NCI-H2171 (cell line): ENCODE measurements at places on chromosomes 13 and 19.

DNA sequence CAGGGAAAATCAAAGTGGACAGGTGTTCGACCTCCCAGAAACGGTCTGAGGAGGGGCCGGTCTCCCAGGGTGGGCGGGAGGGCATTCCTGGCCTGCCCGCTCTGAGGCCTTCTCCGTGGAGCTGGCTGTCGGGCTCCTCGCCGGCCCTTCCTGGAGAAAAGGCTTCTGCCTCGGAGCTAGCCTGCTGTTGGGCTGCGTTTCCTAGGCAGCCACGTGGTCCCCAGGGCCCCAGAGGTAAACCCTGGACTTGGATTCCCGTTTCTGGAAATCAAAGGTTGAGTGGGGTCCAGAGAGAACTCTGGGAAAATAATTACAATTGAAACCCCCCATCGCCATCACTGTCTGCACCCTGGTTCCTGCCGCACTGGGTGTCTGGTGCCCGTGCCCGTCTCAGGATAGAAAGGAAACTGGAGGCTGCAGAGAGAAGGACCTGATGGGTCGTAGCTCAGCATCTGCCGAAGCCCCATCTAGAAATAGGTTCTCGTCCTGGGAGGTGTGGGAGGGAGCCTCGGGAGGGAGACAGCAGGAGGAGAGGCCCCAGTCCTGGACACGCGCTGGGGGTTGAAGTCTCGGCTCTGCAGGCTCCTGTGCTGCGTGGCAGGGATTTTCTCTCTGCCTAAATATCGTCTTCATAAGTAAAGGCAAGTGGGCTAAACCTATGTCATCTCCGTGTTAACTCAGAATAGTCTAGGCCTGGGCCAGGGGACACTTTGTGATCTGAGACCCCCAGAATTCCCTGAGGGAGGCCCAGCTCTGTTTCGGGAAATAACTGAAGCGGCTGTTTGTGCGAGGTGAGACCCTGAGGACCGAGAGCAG lies 7.7 kb upstream of the PROZ start:
- DNase-seq, result no peak

DNA sequence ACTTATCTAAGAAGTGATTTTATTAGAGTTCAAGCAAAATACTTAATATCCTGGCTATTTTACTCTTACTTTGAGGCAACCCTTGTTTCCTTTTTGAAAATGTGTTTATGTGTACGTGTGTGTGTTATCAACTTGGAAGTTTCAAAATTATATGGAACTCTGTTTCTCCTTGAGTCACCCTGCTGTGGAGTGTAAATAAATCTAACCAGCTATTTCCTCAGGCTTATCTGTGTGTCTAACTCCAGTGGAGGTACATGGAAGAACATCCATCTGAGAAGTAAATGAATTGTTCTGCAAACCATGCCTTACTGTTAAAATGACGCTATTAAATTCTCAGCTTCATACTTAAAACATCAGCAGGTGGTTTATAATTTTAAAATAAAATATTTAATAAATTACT lies 583.4 kb upstream of the SLITRK5 start:
- no peak for DNase-seq

DNA sequence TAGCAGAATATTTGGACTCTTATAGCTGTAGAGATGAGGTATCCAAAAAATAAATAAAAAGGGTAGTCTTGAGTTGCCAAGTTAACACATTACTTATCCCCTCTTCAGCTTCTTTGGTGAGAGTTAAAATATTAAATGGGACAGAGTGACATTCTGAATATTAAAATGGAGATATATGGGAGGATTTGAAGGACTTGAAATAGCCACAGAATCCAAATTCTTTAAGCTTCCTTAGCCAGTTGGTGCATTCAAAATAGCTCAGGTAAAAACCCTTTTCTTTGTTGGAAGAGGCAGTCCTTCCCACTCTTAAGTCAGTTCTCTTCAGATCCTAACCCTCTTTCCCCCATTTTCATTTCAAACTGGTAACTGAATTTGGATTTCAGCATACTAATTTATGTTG lies 130.1 kb upstream of the KLF12 start:
- DNase-seq, result no peak

DNA sequence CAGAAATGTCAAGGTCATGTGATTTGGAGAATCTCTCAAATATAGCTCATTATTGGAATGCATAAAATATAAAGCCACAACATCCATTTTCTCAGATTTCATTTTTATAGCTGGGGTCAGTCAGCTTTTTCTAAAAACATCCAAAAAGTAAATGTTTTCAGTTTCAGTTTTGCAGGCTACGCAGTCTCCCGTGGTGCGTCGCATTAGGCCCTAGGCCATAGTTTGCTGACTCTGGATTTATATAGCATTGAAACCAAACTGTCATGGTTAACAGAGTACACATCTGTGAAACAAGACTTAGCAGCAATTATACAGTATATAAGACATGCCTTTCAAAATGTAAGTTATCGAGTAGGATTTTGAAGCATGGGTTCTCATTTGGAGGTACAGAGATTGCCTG lies 140.0 kb downstream of the IRS2 start:
- DNase-seq, result no peak

GRCh38 chr19:29531458-29532025 lies 5.7 kb downstream of the VSTM2B start:
- no peak for DNase-seq

DNA sequence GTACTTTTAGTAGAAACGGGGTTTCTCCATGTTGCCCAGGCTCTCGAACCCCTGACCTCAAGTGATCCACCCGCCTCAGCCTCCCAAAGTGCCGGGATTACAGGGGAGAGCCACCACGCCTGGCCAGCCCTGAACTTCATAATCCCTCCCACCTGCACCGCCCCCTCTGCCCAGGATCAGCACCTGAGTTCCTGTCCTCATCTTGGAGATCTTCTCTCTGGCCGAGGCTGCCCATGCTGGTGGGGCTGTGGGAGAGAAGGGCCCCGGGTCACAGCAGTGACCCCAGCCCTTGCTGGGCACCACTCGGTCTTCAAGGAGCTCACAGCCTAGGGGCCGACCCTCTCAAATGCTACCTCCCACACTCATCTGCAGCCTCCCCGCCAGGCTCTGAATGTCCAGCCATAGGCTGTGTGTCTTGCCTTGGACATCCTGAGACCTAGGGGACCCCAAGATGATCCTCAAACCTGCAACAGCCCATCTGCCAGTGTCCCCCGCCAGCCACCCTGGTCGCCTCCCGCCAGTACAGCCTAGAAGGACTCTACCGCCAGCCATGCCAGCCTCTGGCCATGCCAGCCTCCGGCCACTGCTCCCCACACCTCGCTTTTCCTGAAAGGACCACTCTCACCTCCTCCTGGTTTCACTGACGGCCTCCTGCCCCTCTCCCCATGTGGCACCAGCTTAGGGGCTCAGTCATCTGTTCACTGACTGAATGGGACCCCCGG lies 1.5 kb downstream of the ATP8B3 start:
- DNase-seq, result no peak

GRCh38 chr13:31947105-31947504 lies 84.5 kb upstream of the FRY start:
- DNase-seq, result no peak

- DNase-seq, result no peak
Observed at GRCh38 chr19:35265126-35265899, 3.4 kb upstream of the USF2 start.

DNA sequence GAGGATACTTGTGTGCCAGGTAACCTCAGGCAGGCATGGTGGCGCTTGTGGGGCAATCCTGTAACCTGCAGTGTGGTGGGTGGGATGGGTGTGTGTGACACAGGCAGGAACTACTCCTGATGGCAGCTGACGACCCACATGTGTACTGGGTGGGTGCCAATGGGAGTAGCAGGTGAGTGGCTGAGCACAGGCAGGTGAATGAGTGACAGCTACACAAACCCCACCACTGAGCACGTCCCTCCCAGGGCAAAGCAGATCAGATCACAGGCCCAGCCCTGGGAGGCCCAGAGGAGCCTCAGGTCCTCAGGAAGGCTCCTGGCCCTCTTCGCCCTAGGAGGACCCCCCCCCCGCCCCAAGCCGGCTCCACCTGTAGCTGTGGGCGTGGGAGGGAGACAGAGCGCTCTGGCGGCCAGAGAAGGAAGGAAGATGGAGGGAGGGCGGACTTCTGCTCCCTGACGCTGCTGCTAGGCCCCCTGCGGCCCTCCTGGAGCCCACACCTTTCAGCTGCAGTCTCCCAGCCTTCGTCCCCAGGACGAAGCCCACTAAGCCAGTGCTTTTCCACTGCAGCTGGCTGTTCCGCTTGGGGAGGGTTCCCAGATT lies 1.3 kb upstream of the ZNF181 start:
- no peak for DNase-seq

DNA sequence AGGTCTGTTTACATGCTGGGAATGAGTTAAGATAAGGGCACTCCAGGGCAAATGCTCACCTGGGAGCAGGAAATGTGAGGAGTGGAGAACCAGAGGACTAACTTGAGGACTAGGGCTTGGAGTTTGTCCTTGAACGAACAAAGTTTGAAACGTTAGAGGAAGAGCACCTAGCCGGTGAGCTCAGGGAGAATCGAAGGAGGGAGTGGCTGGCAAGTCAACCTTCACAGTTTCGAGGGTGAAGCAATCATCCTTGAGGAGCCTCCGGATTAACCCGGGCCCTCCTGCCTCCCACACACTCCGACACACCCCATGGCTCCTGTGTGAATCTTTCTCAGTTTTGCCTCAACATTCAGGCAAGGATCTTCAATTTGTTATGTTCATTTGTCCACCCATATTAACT lies 58.6 kb downstream of the LMO7 start:
- no peak for DNase-seq

DNA sequence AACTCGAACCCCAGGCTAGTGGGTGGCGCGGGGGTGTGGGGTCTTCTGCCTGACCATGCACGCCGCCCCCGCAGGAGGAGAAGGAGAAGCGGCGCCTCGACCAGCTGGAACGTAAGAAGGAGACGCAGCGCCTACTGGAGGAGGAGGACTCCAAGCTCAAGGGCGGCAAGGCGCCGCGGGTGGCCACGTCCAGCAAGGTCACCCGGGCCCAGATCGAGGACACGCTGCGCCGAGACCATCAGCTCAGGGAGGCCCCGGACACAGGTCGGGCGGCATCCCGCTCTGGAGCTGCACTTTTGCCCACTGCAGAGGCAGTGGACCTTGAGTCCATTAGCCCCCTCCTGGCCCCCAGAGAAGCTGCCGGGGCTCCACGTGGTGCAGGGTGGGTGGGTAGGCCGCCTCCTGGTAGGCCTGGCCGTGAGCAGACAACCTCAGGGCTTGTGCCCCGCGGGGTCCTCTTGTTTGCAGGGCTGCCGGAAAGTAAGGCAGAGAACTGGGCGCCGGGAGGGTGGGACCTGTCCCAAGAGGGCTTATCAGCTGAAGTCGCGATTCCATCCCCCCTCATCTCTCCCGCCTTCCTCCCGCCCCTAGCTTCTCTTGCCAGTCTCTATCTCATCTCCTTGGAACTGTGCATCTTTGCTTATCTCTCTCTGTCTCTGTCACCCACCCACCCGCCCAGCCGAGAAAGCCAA lies 9.9 kb downstream of the CCDC124 start:
- peak; percentile 61 for DNase-seq

DNA sequence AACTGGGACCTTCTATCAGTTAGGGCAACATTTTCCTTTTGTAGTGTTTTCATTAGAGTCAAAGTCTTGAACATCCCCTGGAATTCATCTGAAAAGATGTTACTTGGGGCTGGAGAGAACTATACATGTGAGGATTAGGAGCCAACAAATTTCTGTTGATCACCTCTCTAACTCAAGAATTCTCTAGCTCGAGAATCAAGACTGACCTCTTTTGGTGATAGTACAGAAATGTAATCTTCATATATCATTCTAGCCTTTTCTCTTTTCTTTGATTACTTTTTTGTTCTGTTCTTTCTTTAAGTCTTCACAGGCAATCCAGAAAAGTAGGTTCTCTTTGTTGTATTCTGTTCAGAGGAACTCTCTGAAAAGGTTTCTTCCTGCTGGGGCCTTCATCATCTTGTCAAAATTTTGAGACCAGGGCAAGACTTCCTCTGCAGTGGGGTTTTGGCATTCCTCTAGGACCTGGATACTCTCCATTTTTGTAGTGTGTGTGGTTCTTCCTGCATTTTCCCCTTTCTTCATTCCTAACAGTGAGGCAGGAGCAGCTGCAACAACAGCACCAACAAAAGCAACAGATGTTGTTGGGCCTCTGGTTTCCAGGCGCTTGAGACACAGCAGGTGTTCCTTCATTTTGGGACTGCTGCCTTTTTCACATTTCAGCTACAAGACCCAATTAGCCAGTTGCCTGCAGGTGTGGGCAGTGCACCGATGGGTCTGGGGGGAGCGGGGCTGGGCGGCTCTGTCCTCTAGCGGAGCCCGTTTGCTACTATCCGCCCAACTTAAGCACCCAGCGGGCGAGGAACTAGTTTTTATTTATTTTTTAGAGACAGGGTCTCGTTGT lies 26.2 kb downstream of the ELF1 start:
- DNase-seq, result peak; percentile 55

- DNase-seq, result peak; percentile 41
Observed at GRCh38 chr19:9934132-9934950, 2.0 kb downstream of the OLFM2 start.

- no peak for DNase-seq
Observed at GRCh38 chr13:110347535-110348308, 40.6 kb downstream of the COL4A2 start.

- DNase-seq, result no peak
Observed at GRCh38 chr13:33191425-33192210, 93.9 kb downstream of the STARD13 start.

GRCh38 chr19:7911508-7912143 lies 3.0 kb upstream of the TGFBR3L start:
- no peak for DNase-seq

DNA sequence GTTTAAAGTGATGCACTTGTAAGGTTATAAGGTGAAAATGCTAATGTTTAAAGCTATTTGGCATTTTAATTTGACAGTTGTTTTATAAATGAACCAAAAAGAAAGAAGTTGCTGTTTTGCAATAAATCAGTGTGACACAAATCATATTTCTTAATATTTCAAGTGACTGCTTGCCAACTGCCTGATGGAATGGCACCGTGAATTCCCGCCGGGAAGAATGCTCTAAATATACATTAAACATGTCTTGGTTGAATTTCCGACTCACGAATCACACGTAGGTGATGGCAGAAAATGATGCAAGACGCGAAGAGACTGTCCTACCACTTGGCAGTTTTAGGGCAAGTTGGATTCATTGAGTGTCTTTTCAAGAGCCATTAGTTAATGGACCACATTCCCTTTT lies 3.1 kb upstream of the GJB2 start:
- no peak for DNase-seq
